ENCODE measurements at places on chromosomes 12 and 14.

DNA sequence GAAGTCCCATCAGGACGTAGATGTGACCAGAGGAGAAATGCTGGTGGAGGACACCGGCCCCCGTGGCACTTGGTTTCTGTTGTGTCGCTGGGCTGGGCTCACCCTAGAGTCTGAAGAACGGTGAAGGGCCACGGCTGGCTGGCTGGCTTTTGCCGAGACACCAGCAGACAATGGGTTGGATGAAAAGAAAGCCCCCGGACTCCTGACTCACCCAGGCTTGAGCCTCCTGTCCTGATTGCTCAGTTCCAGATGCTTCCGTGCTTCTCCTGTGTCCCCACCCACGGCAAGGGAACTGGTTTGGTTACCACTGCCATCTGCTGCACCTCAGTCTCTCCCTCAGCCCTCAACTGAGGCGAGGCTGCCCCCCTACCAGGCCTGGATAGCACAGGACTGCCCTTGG, 10.4 kb upstream of the ENDOU start:
- no peak for DNase-seq

- no peak for DNase-seq
Observed at GRCh38 chr12:16189849-16190248, 87.6 kb downstream of the SLC15A5 start.

- no peak for DNase-seq
Observed at GRCh38 chr12:54429014-54429471, 10.0 kb upstream of the ITGA5 start.

GRCh38 chr14:89533136-89533535, 116.1 kb upstream of the FOXN3 start:
- no peak for DNase-seq

DNA sequence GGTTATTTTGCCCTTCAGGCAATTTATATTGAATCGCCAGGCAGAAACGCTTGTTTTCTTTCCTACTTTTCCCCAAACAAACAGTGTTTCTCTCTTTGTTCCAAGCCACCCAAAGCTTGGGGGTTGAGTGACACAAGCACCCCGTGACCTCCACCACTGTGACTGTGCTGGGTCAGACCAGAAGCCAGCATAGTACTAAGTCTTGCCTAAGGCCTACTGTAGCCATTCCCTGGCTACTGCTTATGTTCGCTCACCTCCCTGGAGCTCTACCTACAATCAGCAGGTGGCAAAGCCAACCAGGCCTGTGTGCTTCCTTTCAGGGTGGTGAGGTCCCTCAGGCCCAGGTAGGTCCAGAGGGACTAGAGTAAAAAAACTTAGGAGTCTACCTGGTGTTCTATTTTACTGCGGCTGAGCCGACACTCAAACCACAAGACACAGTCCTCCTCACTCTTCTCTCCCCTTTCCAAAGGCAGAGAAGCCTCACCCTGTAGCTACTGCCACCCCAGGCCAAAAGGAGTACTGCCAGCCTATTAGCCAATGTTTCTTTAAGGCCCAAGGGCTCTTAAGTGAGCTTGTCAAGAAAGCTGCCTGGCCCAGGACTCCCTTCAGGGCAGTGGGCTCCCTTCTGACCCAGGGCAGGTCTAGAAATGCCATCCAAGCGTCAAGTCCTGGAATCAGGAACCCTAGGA, 411.8 kb upstream of the MIS18BP1 start:
- no peak for DNase-seq

DNA sequence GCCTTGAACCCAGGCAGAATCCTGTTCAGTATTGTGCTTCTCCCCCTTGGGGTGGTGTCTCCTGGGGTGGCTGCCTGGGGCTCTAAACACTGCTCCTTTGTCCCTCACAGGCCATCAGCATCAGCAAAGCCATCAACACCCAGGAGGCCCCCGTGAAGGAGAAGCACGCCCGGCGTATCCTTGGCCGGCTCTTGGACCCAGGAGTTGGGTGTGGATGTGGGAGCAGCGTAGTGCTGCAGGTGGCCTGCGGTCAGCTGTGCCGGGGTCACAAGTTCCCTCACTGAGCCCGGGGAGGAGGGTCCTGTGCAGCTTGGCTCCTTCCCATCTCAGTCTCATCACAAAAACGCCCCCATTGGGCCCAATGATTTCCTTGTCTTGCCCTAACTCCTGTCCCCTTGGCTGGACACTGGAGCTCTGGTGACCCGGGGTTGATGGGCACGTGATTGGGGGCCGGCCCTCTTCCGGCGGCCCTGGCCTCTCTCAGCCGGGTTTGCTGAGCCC, 12.7 kb downstream of the HIP1R start:
- DNase-seq: no peak

DNA sequence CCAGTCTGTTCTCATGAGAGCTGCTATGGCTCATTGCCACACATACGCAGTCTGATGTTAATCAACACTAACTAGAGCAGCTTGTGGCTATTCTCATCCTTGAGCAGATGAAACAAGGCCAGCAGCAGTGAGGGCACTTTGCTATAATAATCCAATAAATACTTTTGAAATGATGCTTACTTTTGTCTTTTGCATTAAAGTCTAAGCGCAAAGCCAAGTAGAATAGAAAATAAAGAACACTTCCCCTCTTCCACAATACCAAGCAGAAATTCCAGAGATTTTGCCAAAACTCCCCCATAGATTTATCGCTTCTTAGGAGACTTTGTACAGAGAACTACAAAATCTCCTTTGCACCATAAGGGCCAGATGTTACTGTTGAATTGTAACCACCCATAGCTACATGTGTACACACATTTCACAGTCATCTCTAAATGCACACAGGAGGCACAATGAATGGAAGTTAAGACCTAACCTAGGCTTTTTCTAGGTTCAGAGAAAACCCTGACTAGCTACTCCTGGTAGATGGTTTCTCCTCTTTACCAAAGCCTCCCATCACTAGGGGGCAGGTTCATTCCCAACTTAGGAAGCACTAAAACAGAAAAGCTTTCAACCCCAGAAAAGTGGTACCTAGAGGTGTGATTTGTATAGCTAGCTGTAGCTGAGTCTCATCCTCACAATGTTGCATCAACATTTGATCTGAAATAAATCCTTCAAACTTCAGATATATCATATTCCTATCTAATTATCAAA, 119.3 kb downstream of the HMGA2 start:
- DNase-seq: no peak
